COR-L47 (cell line): ENCODE measurements at places on chromosomes 7 and 10.

DNA sequence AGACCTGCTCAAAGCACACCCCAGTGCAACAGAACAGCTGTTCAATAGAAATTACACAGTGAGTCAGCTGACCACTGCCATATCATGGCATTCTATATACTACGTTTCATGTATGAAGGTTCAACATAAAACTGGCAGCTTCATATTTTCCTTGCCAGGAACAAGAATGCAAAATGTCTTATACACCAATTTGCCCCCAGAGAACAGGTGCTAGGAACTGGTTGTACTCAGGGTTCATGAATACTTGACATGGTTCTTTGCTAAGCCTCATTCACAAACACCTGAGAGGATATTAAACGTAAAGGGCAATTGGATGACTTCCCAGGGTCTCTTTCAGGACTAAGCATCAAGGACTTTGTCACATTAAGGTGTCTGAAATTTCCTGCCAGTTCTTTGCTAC is 6.9 kb downstream of the MYOF start:
- no peak for DNase-seq

- no peak for DNase-seq
These were observed 877 bp downstream of the NCOA4 start for GRCh38 chr10:46029461-46030030.

DNA sequence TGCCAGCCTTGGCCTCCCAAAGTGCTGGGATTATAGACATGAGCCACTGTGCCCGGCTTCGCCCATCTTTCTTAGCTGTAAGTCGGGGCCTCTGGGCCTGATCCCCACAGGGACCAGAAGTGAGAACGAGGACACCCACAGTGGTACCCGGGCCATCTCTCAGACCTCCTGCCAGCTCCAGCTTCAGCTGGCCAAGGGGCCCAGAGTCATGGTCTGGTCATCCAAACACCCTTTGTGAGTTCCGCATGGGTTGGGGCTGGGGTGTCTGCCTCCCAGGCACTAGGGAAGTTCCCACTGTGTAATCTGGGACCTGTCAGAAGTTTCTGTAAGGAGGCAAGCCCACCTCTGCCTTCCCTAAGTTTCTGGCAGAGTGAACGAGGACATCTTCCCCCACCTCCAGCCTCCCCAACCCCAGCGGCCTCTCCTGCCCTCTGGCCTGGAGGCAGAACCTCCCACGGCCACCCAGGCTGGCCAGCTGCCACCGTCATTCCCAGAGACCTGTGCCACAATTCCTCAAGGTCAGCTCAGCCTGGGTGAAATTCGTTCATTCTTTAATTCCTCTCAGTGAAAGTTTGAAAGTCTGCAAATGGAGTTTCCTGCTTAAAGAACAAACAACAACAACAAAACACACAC is 19.5 kb upstream of the FOXL3 start:
- no peak for DNase-seq

DNA sequence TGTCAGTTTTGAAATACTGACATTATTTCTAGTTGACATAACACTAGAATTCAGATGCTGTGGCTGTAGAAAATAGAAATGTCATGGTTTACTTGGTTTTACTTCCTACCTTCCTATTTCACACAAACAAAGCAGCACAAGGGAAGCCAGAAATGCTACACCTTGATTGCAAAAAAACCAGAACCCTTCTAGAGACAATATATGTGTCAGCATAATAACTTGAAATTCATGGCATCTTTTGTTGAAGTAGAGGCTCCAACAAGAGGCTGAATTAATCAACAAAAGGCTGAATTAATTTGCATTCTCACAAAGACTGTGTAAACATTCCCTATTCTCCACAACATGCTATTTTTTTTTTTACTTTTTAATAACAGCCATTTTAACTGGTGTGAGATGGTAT is 25.2 kb downstream of the ZNF117 start:
- DNase-seq: no peak

DNA sequence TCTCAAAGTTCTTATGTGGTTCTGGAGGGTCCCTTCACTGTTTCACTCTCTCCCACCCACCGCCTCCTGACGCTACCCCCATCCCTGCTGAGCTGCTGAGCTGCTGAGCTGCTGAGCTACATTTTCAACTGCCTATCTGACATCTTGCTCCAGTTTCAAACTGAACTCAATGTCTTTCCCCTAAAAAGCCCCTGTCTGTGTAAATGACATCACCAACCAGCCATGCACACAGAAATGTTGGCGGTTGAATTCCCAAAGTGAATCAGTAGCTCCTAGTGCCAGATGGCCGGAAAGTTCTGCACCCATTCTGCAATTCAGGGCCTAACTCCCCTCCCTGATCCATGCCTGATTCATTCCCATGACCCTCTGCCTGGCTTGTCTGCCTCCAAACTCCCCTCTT is 71.2 kb downstream of the WNT2 start:
- no peak for DNase-seq

GRCh38 chr10:81019029-81019890 is 481.6 kb downstream of the SH2D4B start:
- no peak for DNase-seq

GRCh38 chr10:133358162-133358924 is 524 bp upstream of the FUOM start:
- DNase-seq: no peak

DNA sequence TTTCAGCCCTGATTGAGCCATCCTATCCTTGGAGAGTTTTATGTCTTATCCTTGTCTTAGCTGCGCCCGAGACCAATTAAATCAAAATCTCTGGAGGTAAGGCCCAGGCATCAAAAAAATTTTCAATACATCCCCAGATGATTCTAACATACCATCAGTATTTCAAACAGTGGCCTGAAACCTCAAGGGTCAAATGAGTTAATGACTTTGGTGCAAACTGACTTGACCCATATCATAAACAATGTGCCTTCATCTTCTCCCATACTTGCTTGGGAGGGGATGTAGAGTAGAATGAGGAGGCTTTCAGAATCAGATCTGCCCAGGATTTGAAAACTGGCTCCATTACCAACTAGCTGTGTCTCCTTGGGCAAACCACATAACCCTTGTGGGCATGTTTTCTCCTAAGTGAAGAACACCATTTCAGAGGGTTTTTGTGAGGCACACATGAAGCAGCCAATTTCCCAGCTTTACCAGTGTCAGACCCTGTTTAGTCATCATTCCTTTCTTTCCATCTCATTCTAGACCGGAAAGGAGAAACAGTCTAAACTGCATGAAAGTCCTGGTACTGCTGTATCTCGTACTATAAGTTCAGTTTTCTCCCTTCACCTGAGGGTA is 35.7 kb upstream of the ATXN7L1 start:
- no peak for DNase-seq

DNA sequence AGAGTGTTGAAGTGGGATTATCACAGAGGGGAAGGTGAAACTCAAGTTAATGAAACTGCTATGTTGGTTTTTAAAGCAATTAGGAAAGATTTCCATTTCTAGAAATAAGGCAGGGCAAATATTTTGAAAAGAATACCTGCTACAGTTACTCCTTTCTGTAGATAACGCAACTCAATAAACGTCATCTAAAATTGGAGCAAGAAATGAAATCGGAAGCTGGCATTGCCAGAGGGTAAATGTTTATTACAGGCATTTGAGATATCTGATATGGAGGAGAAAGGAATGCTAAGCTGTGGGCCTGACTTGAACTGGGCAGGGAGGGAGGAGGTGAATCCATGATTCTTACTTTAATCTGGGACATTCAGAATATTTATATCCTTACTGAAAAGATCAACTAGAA is 217.0 kb upstream of the ADARB2 start:
- no peak for DNase-seq

- DNase-seq: peak; percentile 41
These were observed 32.8 kb downstream of the NOD1 start for GRCh38 chr7:30445770-30446169.

GRCh38 chr7:102222445-102222844 is 64.2 kb upstream of the SH2B2 start:
- no peak for DNase-seq

GRCh38 chr10:16995867-16996529 is 133.6 kb downstream of the CUBN start:
- DNase-seq: no peak

- DNase-seq: peak; percentile 99
These were observed 185.2 kb downstream of the SLC25A13 start for GRCh38 chr7:96136600-96137239.

- no peak for DNase-seq
These were observed 341.6 kb downstream of the ABCA13 start for GRCh38 chr7:48512892-48513291.

GRCh38 chr10:48580236-48580635 is 24.6 kb downstream of the ARHGAP22 start:
- DNase-seq: no peak

DNA sequence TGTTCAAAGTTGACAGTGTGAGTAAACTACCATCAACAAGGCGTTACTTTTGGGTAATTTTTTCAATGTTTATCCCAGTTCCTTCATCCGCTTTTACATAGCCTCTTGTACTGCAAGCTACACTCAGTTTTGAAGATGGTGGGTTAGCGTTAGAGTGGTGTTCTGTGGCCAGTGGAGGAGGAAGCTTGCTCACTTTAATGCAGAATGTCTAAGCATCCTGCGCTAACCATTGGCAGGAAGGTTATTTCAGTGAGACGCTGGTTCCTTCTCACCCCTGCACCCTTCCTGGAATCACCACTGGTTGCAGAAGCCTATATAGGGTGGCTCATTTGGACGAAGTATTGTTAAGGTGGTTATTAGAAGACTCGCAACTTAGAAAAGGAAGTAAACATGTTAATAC is 159.1 kb downstream of the CELF2 start:
- no peak for DNase-seq

- no peak for DNase-seq
These were observed 113.5 kb downstream of the SORBS1 start for GRCh38 chr10:95447685-95448084.

DNA sequence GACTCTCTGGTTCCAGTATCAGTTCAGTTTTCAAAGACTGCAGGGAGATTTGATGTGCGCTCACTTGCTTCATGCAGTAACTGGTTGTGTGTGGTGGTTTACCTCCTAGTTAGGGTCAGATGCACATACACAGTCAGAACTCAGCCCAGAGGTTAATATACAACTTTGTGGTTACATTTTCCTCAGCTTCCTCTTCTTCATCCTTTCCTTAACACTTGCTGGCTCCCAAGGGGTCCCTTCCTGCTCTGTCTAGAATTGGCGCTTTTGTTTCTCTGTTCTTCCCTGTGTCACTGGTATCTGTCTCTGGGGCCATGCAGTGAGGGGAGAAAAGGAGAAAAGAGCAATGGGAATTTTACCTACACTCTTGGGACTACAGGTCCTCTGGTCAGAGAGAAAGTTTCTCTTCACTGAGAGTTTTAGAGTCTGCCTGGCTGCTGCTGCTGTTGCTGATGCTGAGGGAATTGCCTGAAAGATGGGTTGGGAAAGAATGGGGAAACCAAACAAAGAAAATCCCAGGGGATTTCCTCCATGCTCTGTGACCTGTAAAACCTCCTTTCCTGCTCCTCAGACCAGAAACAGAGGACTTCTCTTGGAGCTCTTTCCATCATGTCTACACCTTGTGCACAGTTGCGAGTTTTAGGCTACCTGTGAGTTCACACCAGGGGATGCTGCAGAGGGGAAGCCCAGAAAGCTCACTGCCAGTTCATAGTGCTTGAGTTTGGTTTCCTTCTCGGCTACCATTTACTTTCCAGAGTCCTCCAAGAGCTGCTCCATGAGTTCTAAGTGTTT is 74.6 kb downstream of the WDFY4 start:
- DNase-seq: no peak

- no peak for DNase-seq
These were observed 69.1 kb downstream of the ZMIZ1 start for GRCh38 chr10:79137826-79138225.

- DNase-seq: no peak
These were observed 59.5 kb downstream of the FZD1 start for GRCh38 chr7:91323626-91324158.

- no peak for DNase-seq
These were observed 103.8 kb upstream of the PARD3 start for GRCh38 chr10:34918776-34919315.

DNA sequence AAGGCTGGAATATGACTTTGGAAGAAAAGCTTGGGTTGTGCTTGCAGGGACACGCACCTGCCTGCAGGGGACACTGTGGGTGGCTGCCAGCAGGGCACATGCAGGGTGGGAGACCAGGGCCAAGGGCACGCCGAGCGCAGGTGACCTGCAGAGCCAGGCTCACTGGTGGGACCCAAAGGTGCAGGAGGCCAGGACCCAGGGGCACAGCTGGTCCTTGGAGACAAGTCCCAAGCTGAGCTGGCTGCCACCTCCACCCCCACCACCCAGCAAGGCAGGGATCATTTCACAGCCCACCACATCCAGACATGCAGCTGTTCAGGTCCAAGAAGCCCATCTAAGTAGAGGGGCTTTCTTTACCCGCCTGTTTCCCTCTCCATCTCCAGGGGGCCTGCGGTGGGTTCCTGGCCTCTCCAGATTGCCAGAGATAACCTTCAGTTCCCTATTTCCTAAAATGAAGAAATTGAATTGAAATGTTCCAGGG is 13.8 kb upstream of the CLIP2 start:
- no peak for DNase-seq

GRCh38 chr10:209357-209756 is 74.1 kb downstream of the ZMYND11 start:
- no peak for DNase-seq

DNA sequence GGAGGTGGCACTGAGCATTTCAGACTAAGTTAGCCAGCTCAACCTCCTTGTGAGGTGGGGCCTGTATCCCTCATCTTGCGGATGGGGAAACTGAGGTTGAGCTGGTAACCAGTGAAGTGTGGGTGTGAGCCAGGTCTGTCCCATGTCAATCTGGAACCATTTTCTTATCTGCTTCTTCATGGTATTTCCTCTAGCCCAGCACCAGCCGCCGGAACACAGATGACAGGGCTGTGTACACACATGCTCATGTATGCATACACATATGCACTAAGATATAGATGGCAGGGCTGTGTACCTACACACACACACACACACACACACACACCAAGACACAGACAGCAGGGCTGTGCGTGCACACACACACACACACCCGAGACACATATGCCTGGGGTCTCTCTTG is 18.5 kb downstream of the RAMP3 start:
- DNase-seq: no peak

DNA sequence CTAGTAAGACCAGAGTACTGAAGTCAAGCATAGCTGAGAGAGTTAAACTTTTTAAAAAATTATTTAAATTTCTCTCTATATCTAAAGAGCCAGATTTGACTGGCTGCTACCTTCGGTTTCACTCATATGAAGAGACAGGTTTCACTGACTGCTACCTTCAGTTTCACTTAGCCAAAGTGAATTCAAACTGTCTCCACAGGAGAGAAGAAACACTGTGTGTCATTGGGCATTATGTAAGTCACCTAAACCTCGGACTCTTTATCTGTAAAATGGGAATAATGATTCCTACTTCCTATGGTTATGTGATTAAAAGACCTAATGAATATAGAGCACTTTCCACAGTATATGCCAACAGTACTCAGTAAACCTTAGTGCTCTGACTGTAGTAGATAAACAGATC is 41.6 kb upstream of the MET start:
- DNase-seq: no peak
